ENCODE measurements at places on chromosomes 6 and 20.

DNA sequence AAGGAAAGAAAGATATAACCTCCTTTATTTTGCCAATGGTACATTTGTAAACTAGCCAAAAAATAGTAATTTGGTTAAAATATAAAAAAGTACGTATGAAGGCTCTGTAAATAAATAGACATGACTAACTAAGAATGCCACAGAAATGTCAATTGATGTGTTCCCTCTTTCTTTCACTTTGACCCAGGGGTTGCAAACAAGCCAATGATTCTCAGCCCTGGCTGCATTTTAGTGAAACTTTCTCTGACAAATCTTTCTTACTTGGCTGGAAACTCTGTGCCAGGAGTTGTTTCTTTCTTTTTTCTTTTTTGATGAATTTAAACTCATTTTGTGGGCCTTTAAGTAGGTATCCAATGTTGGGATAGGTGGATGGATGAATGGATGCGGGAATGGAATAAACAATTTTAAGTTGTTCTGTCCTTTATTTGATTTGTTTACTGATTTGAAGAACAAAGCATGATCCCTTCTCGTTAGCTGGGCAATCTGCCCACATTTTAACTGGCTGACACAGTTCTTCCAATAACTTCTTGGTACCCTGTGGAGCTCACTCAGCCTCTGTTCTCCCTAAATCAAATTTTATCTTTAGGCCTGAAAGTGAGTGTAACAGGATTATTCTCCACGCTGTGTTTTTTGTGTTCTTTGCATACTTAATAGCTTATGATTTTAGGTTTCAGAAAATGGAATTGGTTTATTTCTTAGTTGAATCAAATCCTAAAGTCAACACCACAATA, 58.6 kb upstream of the GCLC start:
- no peak for DNase-seq

DNA sequence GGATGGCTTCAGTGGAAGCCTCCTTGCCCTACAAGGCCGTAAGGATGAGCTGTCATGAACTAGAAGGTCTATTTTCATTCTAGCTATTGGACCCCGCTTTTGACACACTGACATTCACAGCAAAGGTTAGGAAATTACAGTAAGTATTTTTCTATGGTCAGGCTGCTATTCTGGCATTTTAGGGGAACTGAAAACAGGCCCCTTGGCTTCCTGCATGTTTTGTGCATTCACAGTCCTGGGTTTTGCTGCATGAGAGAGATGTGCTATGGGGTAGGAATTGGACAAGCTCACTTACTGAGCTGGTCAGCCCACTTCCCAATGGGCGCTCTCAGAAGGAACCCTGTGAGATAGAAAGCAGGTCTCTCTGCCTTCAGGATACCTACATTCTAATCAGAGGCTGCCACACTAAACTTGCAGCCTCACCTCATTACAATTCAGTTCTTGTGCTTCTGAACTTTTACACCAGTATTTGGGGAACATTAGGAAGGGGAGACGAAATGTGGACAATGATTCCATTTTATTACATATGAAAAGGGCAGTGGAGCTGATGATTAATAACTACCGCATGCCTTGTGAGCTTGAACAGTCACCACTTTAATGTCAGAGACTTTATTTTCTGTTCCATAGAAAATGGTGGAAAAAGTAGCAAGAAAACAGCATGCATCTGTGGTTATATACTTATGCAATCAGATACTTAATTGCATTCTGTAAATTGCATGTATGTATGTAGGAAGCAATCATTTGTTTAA, 86.6 kb upstream of the TAB2 start:
- no peak for DNase-seq

- DNase-seq: no peak
Observed at GRCh38 chr6:141467881-141468280, 664.8 kb upstream of the GJE1 start.

DNA sequence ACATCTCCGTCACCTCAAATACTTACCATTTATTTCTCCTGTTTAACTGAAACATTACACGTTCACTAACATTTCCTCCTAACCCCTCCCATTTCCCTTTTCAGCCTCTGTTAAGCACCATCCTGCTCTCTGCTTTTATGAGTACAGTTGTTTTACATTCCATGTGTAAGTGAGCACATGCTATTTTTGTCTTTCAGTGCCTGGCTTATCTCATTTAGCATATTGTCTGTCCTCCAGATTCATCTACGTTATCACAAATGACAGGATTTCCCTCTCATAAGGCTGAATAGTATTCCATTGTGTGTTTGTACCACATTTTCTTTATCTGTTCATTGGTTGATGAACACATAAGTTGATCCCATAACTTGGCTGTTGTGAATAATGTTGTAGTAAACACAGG, 22.7 kb downstream of the TAF11 start:
- DNase-seq: no peak

DNA sequence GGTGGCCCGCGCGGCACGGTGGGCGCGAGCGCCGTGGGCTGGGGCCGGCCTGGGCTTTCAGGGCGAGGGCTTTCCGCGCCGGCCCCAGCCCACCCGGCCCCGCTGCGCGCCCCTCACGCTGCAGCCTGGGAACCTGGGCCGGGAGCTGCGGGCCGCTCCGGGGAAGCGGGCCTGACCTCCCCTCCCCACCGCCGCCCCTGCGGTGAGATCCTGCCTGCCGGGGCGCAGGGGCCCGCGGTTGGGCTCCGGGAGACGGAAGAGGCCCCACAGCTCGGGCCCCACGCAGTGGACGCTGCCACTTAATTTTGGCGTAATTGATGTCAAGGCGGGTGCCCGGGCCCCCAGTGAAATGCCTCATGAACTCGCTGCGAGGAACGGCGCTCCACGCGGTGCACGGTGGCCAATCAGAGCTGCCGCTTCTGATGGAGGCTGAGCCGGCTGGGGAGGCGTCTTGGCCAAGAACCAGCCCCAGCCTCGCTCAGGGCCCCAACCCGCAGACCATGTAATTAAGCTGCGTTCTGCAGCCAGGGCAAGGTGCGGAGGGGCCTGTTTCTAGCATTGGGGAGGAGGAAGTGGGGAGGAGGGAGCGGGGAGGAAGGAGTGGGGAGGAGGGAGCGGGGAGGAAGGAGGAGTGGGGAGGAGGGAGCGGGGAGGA, 96.1 kb upstream of the BHLHE23 start:
- DNase-seq: no peak

DNA sequence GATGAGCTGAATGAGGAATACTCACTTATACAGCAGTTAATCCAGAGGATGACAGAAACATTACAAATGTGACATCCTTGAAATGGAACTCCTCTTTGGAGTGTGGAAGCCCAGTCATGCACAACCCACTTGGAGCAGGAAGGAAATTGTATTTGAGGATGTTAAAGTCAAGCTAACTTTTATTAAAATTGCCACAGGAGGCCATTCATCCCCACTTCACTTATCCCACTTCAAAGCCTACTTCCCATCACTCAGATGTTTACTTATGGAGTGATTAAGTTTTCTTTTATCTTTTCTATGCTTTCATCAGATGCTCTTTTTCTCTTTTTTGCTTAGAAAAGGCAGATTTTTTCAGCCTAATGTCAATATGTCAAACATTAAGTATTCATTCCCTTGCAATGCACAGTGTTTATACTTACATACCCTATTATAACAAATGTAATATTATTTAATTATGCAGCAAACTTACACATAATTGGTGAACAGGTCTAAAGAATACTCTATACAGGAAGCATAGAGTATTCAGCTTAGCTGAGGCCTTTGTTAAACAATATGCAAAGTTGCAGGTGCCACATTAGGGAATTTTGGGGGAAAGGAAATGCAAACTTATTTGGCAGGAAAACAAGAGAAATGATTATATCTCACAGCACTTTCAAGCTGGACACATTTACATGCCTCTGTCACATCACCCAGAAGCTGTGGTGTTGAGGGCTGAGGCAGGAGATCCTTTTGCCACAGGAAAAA, 148.9 kb downstream of the KHDC1L start:
- DNase-seq: no peak

GRCh38 chr20:16201191-16201590, 372.1 kb downstream of the KIF16B start:
- no peak for DNase-seq

GRCh38 chr6:76466286-76466685, 393.8 kb upstream of the IMPG1 start:
- DNase-seq: no peak

DNA sequence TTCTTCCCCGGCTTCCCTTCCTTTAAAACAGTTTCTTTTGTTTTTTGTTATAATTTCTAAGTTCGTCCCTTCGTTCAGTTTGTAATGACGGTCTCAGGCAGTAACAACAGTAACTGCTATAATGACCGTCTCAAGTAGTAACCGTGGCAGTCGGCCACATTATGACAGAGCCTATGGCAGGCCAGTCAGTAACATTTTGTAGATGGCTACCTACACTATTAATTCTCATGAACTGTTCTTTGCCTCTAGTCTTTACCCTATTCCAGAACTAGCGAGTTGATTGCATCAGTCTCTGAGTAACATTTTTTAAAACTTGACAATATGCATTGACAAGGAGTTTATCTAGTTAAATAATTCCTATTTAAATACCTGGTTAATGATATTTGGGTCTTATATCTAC, 43.0 kb upstream of the ADGRG6 start:
- no peak for DNase-seq

- DNase-seq: peak; percentile 76
Observed at GRCh38 chr20:40741507-40742106, 52.6 kb upstream of the MAFB start.

- DNase-seq: no peak
Observed at GRCh38 chr6:17851720-17852161, 135.7 kb downstream of the KIF13A start.

DNA sequence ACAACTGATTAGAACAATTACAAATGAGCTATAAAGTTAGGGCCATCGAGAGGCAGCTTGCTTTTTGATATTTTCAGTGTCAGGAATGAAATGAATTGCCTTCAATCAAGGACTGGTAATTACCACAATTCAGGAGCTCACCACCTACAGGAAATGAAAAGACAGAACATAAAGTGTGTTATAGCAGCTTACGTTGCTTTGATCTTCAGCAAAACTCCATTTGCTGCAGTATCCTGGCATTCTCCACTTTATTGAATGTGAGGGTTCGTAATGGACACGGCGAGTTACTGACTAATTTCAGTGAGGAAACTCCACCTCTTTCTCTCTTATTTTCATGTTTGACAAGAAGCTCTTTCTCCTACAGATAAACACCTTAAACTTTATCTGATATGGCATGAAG, 440.0 kb upstream of the HSF2 start:
- DNase-seq: no peak

DNA sequence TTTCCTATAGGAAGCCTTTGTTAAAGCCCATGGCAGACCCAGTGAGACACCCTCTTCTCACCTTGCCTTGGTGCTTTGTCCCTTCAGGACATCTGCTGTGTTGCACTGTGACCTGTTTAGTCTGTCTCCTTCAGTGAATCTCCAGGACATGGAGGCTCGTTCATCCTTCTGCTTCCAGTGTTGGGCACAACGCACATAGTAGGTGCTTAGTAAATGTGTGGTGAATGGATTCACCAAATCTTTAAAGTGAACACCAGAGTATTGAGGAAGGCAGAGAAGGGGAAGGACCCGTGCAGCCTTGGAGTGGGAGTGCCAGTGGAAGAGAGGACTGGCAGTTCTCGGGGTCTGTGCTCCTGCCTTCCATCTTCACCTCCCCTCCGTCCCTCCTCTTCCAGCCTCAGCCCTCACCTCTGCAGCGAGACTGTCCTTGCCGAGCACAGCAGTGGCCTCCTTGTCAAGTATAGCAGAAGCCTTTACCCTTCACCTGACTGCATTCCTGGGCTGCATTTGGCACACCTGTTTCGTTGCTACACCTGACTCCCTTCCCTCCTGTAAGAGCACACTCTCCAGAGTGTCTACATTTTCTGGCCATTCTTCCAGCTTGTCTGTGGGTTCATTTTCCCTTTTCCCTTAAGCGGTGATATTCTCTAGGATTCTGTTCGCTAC, 49.2 kb downstream of the ARID1B start:
- no peak for DNase-seq

DNA sequence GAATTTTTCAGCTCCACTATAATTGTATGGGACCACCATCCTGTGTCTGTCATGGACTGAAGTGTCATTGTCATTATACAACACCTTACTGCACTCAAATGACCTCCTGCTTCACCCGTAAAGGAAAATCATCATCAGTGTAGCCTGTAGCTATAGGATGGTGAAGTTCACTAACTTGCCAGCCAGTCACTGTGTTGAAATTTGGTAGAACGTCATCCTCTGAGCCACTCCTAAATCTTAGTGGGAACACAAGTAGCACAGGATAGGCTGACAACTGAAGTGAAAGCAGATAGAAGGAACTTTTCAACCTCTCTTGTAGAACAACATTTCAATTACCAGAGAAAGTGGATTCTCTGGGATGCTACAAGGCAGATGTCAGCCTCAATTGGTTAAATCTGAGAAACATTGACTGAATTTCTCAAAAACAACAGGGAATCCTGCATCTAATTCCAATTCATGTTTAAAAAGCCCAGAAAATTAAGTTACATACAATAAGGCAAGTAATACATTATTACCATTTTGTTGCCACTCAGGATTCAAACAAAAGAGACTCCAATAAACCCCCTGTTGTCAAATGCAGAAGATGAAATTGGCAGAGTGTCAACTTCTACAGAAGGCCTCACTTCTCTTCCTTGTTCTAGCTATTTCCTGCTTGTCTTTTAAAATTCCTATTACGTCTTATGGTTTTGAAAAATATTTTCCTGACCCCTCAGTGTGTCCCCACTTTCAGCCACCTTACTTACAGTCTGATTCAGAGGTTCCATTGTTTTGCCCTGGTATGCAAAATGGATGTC, 647.9 kb upstream of the AGPAT4 start:
- DNase-seq: no peak

DNA sequence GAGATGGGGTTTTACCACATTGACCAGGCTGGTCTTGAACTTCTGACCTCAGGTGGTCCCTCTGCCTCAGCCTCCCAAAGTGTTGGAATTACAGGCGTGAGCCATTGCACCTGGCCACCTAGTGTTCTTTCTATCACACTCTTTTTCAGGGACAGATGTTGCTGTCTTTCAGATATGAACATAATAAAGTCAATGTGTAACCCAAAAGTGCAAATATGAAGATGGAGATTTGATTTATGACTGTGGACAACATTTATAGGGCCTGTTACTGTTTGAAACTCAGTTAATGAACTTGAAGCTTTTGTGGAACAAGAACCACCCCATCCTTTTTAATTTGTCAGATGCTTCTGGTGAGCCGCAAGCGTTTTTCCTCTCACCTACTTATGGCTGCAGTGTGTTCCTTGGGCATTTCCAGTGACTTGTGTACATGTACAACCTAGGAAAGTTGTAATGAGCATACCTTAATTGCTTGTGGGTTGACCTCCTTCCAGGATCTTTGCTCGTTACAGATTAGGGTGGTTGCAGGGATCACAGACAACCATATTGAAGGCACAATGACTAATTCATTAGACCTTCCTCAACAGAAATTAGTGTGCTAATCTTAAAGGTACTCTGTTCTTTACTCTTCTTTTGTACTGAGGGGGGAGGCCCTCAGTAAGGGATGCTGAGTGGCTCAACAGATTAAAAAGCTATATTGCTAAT, 6.8 kb downstream of the TBPL1 start:
- DNase-seq: no peak

Data from H9 (cell line).